ENCODE measurements at places on chromosomes 6 and 20.

DNA sequence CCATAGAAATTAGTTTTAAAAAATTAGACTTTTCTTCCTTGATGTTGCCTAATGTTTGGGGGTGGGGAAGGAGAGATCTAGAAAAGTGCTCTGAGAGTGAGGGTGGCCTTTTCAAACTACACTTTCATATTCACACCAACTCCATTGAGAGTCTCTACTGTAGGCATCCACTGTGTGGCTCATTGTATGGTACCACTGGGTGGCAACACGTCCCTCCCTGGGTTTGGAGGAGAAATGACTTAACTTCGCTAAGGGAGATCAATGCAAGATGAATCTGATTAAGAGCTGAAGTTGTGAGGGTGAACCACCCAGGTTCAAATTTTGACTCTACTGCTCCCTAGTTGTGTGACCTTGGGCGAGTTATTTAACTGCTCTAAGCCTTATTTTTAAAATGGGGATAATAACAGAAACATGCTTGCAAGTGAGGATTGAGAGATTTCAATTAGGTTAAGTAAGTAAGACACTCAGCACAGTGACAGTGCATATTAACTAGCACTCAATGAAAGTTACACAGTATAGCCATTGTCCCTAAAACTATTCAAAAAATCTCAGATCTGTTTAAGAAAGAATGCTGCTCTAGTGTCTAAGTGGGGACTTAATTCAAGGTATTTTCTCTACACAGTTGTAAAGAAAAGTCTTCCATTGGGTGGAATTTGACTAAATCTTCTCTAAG, 193.5 kb upstream of the CNR1 start:
- DNase-seq: no peak

- no peak for DNase-seq
Observed at GRCh38 chr20:20585146-20585545, 127.3 kb downstream of the RALGAPA2 start.

GRCh38 chr6:2770171-2770570, 5.0 kb downstream of the WRNIP1 start:
- DNase-seq: no peak

- no peak for DNase-seq
Observed at GRCh38 chr6:101926149-101926925, 532.8 kb downstream of the GRIK2 start.

DNA sequence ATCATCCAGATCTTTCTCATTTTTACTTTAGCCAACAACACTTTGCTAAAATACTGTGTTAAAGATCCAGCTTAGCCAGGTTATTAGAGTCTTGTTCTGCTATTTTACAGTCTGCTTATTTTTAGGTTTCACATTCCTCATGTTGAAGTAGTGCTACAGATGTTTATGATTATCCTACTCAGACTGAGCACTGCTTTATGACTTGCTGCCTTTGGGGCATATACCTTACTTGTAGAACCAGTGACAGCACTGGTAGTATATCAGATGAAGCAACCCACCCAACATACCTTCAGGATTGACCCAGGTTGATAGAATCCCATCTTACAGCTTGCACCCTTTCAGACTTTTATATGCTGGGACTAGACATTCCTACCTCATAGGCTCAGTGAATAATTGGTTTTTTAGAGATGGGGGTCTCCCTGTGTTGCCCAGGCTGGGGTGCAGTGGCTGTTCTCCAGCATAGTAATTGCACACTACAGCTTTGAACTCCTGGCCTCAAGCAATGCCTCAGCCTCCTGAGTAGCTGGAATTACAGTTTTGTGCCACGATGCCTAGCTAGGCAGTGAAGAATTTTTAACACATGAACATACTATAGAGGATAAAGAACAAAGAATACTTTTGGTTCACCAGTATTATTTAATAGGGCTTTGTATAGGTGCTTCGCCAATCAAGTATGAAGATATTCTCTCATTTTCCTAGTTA, 63.8 kb upstream of the DYNLRB1 start:
- no peak for DNase-seq

DNA sequence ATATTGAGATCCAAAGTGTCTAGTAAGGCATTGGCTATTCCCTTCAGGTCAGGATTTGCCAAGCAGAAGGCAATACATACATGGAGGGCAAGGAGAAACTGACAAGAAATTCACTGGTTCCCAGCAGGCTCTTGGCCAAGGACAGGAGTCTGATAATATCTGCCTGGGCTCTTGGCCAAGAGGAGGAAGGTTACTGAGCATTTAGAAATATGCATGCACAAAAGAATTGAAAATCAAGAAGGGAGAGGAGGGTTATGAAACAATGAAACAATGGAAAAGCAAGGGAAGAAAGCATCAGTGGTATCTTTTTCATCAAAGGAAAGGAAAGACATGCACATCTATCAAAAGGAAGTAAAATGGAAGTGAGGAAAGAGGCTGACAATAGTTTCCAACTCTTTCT, 42.4 kb downstream of the ARHGAP18 start:
- no peak for DNase-seq

Data from iPS DF 6.9 (cell line).